ENCODE measurements at places on chromosomes 1 and 21. TPM values are rescaled to one million over a fixed set of nuclear protein-coding genes. Genes with fewer than 3 reads are reported as not detected.

DNA sequence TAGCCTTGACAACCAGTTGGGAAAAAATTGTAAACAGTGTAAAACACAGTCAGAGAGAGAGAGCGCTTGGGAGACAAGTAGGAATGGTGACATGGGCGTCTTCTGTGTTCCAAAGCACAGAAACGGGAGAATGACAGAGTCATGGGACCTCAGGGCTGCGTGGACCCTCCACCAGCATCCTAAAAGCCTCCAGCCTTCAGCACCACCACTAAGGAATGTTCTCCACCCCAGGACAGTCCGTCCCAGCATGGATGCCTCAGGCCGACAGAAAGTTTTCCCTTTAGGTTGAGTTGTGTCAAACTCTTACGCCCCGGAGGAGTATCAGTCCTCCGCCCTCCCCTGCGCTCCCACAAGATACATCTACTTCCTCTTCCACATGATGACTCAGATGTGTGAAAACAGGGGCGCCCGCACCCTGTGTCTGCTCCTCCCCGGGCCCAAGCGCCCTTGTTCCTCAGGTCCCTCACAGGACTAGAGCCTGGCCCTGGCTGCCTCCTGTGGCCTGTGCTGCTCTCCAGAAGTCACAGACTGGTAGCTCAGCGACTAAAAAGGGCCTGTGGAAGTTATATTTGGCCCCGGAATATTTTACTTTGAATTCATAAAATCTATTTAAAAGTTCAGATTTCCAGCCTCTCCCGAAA is 63.9 kb upstream of the EFHD2 start:
- DNase-seq, result no peak

DNA sequence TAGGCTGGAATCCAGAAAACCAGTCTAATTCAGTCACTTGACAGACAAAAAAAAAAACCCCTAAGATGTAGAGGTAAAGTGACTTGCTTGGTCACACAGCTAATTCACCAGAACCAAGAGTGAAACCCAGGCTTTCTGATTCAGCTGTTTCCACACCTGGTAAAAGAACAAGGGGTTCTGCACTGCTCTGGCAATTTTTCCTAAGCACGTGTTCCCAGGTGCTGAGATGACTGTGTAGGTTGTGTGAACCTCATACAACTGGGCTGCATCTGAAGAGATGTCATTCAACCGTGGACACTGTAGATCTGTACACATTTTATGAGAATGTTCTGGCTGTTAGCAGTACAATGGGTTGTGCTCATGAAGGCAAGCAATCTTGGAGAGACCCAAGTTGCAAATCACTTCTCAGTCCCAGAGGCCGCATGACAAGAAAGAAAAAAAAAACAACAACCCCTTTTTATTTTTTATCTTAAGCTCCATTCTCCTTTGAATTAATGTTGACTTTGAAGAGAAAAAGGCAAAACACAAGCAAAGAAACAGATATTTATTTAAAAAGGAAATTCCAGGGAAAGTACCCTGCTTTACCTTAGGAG is 95.4 kb downstream of the INTS7 start:
- no peak for DNase-seq

GRCh38 chr1:44246806-44247205 is 33.5 kb downstream of the DMAP1 start:
- DNase-seq, result no peak

- no peak for DNase-seq
Measured at GRCh38 chr1:202642619-202643291, 67.5 kb downstream of the SYT2 start.

DNA sequence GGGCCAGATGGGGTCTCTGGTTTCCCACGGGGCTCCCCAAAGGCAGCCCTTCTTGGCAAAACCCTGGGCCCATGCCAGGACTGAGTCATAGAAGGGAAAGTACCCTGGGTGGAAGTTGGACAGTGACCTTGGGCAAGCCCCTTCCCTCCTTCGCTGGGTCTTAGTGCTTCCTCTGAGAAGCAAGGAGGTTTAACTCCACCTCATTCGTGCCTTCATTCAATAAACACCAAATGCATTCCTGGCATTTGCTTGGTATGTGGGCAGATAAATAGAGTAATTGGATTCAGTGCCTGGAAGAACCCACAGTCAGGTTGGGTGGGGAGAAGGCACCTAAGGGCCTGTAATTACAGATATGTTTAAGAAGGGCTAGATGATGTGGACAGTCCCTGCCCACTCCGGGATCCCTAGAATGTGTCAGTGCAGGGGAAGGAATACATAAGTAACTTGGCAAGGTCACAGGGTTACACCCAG is 36.3 kb upstream of the CITED4 start:
- peak; percentile 86 for DNase-seq

DNA sequence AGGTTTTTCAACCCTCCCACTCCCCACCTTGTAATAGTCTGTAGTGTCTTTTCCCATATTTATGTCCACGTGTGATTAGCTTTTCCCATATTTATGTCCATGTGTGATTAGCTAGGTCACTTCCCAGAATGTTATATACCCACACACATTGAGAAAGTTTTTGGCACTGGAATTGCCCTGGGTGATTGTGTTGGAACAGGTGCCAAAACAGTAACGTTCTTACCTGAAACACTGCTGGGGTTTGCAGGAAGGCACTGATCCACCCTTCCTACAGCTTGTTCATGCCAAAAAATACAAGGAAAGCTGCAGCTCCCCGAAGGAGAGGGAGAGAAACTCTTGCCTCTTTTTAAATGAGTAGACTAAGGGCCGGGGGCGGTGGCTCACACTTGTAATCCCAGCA is 68.0 kb upstream of the CXADR start:
- no peak for DNase-seq

DNA sequence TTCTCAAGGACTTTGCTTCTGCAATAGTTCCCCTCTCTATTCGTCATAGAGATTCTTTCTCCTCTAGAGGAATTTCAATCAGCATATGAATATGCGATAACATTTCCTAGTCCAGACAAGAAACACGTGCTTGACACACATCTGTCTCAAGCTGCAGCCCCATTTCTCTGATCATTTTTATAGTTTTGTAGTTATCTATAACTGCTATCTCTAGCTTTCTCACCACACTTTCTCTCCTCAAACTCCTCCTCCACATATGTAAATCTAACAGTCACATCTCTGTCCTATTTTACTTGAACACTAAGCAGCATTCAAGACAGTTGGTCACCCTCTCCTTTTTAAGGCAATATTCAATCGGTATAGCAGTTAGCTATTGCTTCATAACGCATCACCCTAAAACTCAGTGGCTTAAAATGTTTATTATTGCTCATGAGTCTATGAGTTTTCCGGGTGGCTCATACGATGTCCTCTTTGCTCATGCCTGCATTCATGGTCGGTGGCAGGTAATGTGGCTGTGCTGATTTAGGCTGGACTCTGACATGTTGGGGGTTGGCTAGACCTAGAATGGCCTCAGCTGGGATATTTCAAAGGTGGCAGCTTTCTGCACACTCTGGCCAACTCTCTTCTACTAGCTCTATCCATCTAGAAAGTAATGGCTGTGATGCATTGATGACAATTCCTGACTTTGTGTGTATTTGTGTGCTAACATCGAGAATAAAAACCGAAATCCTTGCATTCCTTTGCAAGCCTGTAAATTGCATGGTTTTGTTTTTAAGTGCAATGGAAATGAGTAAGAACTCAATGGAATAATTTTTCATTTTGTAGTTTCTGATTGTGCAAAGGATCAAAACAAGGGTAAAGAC is 20.6 kb downstream of the ATP6V1G3 start:
- no peak for DNase-seq

GRCh38 chr21:44969931-44970755 is 30.3 kb downstream of the SLX9 start:
- DNase-seq, result no peak

DNA sequence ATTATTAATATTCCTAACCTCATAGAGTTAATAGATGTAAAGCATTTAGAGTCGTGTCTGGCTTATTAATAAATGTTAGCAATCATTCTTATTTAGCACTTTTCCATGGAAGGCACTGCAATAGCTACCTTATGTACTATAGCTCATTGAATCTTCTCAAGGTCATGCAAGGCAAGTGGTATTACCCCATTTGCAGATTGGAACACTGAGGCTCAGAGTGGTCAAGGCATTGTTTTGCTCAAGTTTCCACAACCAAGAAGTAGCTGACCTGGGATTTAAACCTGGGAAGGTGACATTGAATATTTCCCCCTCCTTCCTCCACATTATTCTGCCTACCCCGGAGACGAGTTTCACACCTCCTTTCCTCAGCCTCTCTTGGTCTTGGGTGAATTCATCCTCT is 37.8 kb upstream of the EYA3 start:
- DNase-seq, result no peak

GRCh38 chr1:206742719-206743383 is 27.7 kb upstream of the IL19 start:
- DNase-seq, result no peak

DNA sequence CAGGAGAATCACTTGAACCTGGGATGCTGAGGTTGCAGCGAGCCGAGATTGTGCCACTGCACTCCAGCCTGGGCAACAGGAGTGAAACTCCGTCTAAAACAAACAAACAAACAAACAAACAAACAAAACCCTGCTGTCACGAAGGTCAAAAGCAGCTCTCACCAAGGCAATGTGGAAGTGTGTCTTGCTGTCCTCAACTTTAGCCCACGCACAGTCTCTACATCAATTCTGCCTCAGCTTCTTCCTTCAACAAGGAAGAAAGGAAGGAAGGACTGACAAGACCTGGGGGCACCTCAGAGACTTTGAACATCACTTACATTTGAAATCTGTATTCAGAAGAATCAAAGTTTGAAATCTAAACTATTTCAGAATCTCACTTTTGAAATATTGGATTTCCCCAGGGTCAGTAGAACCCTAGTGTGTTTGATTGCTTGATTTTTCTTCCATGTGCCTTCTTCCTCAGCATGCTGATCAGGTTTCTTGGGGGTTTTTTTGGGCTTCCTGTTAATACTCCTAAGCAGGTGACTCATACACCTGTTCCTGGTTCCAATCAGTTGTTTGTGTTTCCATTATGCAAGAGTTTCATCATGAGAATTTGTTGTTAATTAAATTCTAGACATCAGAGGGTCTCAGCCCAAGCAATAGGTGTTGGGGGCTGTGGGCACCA is 6.5 kb upstream of the CSTB start:
- no peak for DNase-seq

GRCh38 chr1:161907265-161907664 is 116.4 kb downstream of the OLFML2B start:
- DNase-seq, result no peak

GRCh38 chr1:224489534-224490365 is 55.2 kb upstream of the WDR26 start:
- no peak for DNase-seq

- DNase-seq, result no peak
Measured at GRCh38 chr1:100518023-100518422, 19.9 kb upstream of the GPR88 start.

- DNase-seq, result no peak
Measured at GRCh38 chr1:177596485-177596884, 373.4 kb downstream of the SEC16B start.

GRCh38 chr1:54464031-54464476 is 57.9 kb upstream of the SSBP3 start:
- no peak for DNase-seq

DNA sequence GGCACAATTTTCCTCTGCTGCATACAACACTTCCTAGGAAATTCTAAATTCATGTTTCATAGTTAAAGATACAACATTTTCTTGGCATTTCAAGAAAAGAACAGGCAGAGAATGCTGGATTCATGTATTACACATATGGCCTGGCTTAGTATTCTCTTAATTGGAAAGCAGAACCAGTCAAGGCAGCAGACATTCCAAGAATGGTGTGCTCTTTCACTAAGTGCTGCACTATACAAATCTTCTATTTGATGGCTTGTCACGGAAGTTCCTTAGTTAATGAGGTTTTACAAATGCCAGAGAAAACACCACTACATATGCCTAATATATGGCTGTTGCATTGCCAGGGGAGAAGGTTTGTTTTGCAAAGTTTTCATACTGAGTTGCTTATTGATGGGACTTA is 80.8 kb upstream of the DYNLT5 start:
- DNase-seq, result no peak

DNA sequence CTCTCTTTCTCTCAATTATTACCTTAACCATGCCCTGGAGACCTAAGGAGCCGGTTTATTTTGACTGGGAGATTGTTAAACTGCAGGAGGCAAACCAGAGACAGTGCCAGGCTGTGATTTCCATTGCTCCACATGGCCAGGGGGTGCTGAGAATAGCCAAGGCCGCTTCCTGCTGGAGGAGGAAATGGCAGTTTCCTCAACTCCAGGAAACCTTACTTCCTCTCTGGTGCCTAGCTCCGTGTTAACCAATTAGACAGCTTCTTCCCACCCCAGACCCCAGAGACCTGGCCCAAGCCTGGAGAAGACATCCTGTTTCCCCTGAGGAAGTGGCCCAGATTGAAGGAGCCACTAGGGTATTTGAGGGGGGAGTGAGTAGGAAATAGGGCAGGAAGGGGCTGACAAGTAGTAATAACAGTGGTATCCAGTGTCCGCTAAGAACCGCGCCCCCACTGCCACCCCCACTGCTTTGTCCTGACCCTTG is 161.2 kb downstream of the PLPP3 start:
- DNase-seq, result no peak

- DNase-seq, result no peak
Measured at GRCh38 chr21:33974513-33975468, 59.2 kb upstream of the ATP5PO start.

DNA sequence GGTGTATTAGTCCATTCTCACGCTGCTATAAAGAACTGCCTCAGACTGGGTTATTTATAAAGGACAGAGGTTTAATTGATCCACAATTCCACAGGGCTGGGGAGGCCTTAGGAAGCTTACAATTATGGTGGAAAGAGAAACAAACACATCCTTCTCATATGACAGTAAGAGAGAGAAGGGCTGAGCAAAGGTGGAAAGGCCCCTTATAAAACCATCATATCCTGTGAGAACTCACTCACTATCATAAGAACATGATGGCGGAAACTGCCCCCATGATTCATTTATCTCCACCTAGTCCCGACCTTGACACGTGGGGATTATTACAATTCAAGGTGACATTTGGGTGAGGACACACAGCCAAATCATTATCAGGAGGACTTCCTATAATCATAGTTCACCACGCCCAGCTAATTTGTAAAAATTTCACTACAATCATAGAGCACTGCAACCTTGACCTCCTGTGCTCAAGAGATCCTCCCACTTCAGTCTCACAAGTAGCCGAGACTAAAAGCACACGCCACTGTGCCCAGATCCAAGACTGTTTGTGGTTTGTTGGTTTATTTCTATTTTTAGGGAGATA is 164.9 kb downstream of the RERE start:
- DNase-seq, result no peak

- DNase-seq, result peak; percentile 79
Measured at GRCh38 chr1:178037510-178038253, 56.2 kb upstream of the RASAL2 start.

- DNase-seq, result no peak
Measured at GRCh38 chr1:57327946-57328345, 95.9 kb downstream of the DAB1 start.

The OR2L13 gene
- total RNA-seq, result not detected

The PKP1 gene
- 0.34 TPM for total RNA-seq

The SPATA46 gene
- not detected for total RNA-seq

The CELA2A gene
- not detected for total RNA-seq

The ZSWIM5 gene
- 1.8 TPM for total RNA-seq

The CADM3 gene
- 0.57 TPM for total RNA-seq

The NFYC gene
- 20.4 TPM for total RNA-seq
